ENCODE measurements at places on chromosomes 7 and 10.

GRCh38 chr7:68461430-68461829 lies 1136.8 kb upstream of the AUTS2 start:
- DNase-seq, result no peak

DNA sequence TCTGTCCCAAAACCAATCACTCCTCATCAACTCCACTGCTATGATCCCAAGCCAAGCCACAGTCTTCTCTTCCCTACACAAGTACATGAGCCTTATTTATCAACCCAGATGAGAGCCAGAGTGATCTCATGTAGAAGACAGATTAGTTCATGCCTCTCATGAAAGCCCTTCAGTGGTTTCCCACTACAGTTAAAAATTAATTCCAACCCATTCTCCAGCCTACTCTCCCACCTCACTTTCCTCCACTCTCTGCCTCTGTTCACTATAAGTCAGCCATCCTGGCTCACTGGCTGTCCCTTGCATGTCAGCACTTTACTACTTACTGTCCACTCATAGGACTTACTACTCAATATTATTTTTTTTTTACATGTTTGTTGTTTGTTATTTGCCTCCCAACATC lies 67.3 kb downstream of the CACUL1 start:
- DNase-seq, result no peak

DNA sequence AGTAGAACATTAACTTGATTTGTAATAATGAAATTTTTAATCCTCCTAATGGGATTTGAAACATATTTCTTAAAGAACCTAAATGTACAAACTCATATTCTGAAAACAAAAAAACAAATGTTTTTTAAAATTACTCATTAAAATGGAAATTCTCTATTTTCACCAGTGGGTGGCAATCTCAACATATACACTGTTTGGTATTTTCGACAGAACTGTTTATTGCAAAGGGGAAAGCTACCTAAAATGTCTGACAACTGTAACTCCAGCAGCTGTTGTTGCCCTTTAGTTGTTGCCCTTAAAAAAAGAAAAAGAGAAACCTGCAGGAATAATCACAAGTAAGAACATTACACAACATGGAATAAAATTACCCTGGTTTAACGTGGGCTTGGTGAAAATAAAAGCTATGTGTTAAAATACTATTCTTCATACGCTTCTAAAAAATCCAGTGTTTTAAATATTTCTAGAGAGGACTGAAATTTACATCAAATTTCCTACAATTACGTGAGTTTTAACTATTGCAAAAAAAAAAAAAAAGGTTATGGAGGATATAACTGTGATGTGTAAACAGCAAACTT lies 54.5 kb downstream of the COL1A2 start:
- peak; percentile 41 for DNase-seq

- peak; percentile 77 for DNase-seq
Observed at GRCh38 chr7:151315038-151315655, 26.5 kb upstream of the NUB1 start.

- no peak for DNase-seq
Observed at GRCh38 chr10:13308096-13308495, 8.2 kb upstream of the PHYH start.

DNA sequence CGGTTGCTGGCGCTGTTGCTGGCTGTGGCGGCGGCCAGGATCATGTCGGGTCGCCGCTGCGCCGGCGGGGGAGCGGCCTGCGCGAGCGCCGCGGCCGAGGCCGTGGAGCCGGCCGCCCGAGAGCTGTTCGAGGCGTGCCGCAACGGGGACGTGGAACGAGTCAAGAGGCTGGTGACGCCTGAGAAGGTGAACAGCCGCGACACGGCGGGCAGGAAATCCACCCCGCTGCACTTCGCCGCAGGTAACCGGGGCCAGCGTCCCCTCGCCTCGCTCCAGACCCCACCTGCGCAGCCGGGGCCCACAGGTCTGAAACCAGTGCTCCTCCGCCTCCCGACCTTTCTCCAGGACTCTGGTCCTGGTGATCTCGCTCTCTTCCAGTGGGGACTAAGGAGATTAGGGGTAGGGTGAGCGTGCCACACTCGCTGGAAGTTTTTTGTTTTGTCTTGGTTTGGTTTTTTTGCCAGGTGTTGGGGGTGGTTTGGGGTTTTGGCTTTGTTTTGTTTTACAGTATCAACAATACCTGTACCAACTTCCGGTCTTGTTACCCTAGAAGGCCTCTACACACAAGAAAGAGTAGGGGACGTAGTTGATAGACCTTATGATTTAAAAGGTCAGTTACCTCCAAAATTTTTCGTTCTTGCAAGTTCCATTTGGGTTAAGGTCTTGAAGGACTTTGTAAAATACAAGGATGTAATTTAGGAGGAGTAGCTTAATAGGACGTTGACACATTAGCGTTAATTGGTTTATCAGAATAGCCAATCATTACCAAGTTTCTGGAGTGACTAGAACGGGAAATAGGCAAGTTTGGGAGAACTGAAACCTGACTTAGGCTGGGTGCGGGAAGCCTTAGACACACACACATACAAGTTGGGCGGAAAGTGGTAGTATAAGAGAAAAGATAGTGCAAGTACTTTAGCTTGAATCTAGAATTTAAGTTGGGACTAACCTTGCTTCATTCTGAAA lies 704 bp downstream of the TNKS2 start:
- DNase-seq, result peak; percentile 58

DNA sequence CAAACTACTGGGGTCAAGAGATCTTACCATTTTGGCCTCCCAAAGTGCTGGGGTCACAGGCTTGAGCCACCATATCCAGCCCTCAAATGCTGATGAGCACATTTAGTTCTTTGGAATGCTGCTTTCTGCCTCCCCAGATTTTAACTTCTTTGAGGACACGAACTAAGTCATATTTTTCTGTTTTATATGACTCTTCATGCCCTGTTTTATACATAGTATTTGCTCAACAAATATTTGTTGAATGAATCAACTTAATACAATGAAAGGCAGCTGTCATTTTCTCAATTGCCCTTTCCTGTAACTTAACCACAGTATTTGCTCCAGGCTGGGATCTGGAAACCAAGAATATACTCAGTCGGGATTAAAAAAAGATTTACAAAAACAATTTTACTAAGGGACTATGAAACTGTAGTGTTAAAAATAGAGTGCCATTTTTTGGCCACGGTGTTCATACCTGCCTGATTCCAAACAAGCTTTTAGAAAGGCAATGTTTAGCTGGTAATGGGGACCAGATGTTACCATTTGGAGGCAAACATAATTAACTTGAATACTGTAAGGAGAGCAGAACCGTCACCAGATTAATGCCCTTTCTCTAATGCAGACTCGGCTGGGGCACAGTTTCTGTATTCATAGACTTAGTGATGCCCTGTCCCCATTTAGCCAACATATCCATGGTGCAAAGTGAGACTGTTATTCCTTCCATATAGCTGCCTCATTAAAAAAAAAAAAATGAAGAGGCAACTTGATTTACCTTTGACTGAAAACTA lies 117.6 kb downstream of the NRP1 start:
- peak; percentile 20 for DNase-seq

GRCh38 chr7:99219185-99219767 lies 11.4 kb upstream of the KPNA7 start:
- DNase-seq, result no peak

DNA sequence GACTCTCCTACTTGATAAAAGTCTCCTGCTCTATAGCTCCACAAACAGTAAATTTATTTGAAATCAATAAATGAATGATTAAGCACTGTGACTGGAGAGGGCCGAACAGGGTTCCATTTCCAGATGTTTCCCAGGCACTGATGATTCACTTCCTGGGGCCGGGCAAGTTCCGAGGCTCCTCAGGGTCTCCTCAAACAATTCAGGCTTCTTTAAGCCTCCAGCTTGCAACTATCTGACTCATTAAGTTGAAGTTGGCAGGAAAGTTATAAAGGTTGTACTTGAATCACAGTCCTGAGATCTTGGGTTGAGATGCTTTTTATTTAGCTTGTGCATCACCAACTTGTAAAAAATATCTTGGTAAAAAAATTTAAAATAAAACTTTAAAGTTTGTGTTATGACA lies 612.9 kb downstream of the DNAJB6 start:
- no peak for DNase-seq

DNA sequence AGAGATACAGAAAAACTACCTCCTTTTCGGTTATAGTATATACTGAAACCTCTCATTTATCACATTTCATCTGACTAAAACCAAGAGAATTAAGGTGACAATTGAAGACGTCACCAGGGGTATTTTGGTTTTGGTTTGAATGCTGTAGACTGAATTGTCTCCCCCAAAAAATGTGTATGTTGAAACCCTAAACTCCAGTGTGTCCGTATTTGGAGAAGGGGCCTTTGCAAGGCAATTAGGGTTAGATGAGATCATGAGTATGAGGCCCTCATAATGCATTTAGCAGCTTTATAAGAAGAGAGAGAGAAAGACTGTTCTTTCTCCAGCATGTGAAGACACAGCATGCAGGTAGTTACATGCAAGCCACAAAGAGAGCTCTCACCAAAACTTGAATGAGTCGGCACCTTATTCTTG lies 59.5 kb downstream of the CACNA2D1 start:
- peak; percentile 29 for DNase-seq

- no peak for DNase-seq
Observed at GRCh38 chr7:134419085-134419484, 39.8 kb downstream of the AKR1B1 start.

DNA sequence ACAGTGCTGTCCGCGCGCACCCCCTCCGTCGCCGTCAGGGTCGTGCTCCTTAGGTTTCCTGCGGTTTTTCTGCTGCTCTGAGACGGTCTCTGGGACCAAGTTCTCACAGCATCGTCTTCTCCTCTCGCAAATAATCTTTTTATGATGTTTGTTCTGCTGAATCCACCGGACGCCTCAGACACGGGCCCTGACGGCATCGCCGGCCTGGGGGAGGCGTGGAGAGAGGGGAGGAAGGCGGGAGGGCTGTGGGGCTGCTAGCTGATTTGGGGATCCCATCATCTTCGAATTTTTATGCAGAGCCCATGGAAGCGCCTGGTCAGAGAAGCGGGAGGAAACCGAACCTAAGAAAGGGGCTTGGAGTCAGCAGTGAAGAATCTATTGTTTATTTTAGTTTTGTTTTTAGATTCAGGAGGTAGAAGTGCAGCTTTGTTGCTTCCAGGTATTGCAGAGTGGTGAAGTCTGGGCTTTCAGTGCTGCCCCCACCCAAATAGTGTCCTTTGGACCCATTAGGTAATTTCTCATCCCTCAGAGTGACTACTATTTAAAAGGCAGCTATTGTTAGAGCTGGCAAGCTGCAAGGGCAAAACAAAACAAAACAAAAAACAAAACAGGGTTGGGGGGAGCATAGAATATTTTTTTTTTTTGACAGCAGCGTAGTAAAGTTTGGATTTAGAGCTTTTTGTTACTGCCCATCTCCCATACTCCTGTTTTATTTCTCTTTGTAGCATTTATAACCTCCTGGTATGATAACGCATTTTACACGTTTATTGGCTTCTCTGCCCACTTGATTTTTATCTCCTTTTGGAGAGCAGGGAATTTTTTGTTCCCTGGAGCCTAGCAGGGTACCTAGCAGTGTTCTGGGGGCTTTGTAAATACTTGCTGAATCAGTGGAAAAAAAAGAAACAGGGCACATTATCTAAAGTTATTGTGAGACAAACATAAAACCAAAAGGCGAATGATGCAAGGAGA lies 92.6 kb downstream of the SPAG6 start:
- DNase-seq, result no peak

DNA sequence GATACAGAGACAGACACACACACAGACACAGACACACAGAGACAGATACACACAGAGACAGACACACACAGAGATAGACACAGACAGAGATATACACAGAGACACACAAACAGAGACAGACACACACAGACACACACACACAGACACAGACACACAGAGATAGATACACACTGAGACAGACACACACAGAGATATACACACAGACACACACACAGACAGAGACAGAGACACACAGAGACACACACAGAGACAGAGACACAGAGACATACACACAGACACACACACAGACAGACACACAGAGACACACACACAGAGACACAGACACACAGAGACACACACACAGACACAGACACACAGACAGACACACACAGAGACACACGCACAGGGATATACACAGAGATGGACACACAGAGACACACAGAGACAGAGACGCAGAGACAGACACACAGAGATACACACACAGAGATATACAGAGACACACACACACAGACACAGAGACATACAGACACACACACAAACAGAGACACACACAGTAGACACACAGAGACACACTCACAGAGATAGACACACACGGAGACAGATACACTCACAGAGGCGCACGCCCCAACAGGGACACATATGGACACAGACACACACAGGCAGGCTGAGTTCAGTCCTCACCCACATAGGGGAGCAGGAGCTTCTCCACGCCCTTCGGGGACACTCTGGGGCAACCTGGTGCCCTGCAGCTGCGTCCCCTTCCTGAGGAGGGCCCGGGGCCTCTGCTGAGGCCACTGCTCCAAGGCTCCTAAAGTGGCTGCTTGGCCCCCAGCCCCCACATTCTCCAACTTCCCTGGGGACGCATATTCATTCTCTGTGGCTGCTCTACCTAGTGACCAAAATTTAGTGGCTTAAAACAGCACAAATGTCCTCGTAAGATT lies 10.3 kb upstream of the PPP2R2D start:
- DNase-seq, result no peak

GRCh38 chr10:127368101-127368500 lies 171.7 kb upstream of the INSYN2A start:
- no peak for DNase-seq

- no peak for DNase-seq
Observed at GRCh38 chr10:103602028-103602851, 108.7 kb downstream of the NEURL1 start.

- no peak for DNase-seq
Observed at GRCh38 chr10:36474456-36474855, 650.9 kb upstream of the ANKRD30A start.

GRCh38 chr10:11113156-11113555 lies 95.5 kb downstream of the CELF2 start:
- no peak for DNase-seq

GRCh38 chr7:85261336-85261735 lies 74.5 kb upstream of the SEMA3D start:
- no peak for DNase-seq

- DNase-seq, result peak; percentile 79
Observed at GRCh38 chr7:31744294-31744874, 57.4 kb downstream of the PPP1R17 start.
